ENCODE measurements at places on chromosomes 7 and 10. TPM values are rescaled to one million over a fixed set of nuclear protein-coding genes. Genes with fewer than 3 reads are reported as not detected.

- H3K4me1 ChIP-seq: no peaks in the 10 kb centered on the region
Observed at GRCh38 chr7:42720991-42721796, 190.7 kb downstream of the C7orf25 start.

DNA sequence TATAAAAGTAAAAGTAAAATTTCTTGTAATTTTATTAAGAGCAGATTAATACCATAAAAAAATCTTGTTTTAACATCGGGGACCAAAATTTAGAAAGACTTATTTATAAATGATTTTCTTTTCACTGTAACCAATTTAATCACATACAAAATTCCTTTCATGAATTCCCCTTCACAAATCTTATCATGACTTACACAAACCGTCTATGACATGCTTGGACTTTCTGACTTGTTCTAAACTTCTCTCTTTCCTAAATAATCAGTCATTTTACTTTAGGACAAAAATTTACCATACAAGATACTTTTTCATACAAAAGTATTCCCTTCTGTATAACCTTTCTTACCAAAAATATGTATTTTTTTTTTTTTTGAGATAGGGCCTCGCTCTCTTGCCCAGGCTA lies 9.3 kb downstream of the CROT start:
- DNase-seq: no peak
- H3K4me3 ChIP-seq: no peak overlapping the region
- no peaks in the 10 kb centered on the region for H3K4me1 ChIP-seq
- H3K36me3 ChIP-seq: peaks cover 5% of the 10 kb centered on the region
- H3K27me3 ChIP-seq: no peaks in the 10 kb centered on the region
- no peak overlapping the region for H3K27ac ChIP-seq

DNA sequence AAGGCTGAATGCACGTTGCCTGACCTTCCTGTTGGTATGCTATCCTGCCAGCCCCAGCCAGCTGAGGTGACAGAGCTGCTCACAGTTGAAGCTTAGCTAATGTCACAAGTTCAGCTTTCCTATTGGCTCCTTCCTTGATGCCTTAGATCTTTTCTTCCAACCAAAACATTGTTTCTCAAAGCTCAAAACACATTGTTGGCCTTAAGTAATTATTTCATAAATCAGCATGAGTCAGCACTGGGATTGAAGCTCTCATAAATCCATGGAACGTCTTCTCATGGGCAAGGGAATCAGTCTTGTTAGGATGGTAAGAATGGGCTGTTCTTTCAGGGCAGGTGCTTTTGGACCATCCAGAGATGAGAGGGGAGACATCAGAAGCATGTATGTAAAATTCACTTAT lies 128.1 kb upstream of the SAMD8 start:
- H3K27me3 ChIP-seq: no peaks in the 10 kb centered on the region
- no peak for DNase-seq
- no peak overlapping the region for H3K4me3 ChIP-seq
- peaks cover 49% of the 10 kb centered on the region for H3K36me3 ChIP-seq

- no peak for DNase-seq
- H3K27ac ChIP-seq: no peak overlapping the region
- no peaks in the 10 kb centered on the region for H3K27me3 ChIP-seq
- H3K36me3 ChIP-seq: no peaks in the 10 kb centered on the region
- no peaks in the 10 kb centered on the region for H3K4me1 ChIP-seq
Observed at GRCh38 chr10:127275793-127276450, 79.5 kb upstream of the INSYN2A start.

- no peaks in the 10 kb centered on the region for H3K27me3 ChIP-seq
- H3K4me1 ChIP-seq: no peaks in the 10 kb centered on the region
- H3K4me3 ChIP-seq: no peak overlapping the region
- H3K36me3 ChIP-seq: no peaks in the 10 kb centered on the region
- no peak overlapping the region for H3K27ac ChIP-seq
- DNase-seq: no peak
Observed at GRCh38 chr7:18555120-18555519, 59.6 kb downstream of the HDAC9 start.

DNA sequence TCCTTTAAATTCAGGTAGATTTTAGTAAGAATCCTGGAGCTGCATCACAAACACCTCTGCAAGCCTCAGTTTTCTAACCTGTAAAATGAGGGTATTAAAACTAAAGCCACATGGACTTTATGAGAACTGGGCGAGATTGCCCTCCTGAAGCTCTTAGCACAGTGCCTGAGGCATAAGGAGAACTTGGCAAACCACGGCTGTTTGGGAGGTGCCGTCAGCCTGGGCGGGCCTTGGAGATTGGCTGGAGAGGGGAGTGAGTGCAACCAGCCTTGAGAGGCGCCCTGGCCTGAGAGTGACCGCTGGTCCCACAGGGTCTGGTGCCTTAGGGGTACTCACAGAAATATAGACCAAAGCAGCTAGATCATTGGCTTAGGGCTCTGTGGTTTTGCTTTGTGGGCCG lies 5.4 kb upstream of the TNS3 start:
- no peaks in the 10 kb centered on the region for H3K36me3 ChIP-seq
- H3K4me3 ChIP-seq: no peak overlapping the region
- H3K4me1 ChIP-seq: no peaks in the 10 kb centered on the region
- H3K27me3 ChIP-seq: peaks cover 10% of the 10 kb centered on the region
- no peak overlapping the region for H3K27ac ChIP-seq

DNA sequence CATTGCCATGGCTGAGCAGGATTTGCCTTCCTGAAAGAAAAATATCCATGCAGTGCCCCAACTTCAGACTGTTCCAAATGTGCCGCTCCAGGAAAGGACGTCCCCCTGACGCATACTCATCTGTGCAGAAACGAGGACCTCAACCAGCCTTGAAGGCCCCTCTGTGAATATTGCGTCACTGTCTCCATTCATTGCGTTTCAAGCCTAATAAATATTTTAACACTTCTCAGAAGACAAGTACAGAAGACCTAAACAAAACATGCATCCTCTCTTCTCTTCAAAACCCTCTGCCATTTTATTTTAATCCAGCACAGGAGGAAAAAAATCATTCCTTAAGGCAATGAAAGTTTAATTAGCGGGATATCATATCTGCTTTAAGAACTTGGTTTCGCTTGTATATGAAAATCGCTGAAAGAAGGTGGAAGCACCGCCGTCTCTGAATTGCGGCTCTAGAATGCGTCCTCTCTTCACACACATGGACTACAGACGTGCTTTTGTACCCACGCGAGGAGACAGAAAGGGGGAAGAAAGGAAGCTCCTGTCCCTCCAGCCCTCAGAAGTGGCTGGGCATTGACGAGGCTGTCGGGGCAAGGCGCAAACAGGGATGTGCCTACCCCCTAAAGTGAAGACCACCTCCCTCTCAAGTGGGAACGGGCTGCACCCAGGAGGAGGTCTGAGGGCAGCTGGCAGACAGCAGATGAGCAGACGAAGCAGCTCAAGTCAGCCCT lies 36.8 kb downstream of the RGS10 start:
- no peak overlapping the region for H3K4me3 ChIP-seq
- H3K27ac ChIP-seq: peak overlapping the region; percentile 45
- H3K4me1 ChIP-seq: peaks cover 62% of the 10 kb centered on the region
- peaks cover 44% of the 10 kb centered on the region for H3K36me3 ChIP-seq

DNA sequence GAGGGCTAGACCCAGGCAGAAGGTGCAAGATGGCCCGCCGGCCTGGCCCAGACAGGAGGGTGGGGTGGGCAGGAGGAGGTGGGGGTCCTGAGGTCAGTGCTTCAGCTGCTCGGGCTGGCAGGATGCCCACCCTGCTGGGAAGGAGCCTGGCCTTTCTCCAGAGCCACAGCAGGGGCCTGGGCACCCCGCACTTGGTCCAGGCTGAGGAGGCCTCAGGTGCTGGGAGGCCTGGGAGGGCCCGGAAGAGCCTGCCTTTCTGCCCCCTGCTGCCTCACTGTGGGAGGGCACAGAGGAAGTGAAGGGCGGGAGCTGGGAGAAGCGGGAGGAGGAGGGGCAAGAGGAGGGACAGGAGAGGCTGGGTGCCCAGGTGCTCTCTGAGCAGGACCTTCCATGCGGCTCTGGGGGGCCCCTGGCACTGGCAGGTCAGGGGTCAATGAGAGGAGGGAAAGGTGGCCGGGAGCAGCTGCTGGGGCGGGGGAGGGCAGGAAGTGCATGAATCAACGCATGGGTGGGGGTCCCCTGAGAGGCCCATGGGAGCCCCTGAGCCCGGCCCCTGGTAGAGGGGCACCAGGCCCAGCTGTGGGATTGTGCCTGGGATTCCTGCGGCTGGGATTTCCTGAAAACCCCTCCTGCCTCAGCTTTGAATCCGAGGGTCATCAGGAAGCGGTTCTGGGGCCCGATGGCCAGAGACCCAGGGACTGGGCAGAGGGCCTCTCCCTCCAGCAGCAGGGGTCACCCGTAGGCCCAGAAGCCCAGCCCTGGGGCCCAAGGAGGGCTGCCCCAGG lies 49.9 kb downstream of the PWWP2B start:
- H3K4me1 ChIP-seq: peaks cover 62% of the 10 kb centered on the region
- H3K27ac ChIP-seq: peak overlapping the region; percentile 98
- no peaks in the 10 kb centered on the region for H3K27me3 ChIP-seq

CREB3L2 gene
- 31.2 TPM for total RNA-seq

UBE2H gene
- total RNA-seq: 61.5 TPM

TMEM176B gene
- 0.30 TPM for total RNA-seq

CDC14C gene
- not detected for total RNA-seq

ETV1 gene
- 0.26 TPM for total RNA-seq
